HT1080 (cell line): ENCODE measurements at places on chromosomes 11 and 22.

GRCh38 chr11:100831929-100832494 lies 144.9 kb downstream of the ARHGAP42 start:
- no peak for DNase-seq

GRCh38 chr11:68941324-68942094 lies 37.8 kb downstream of the IGHMBP2 start:
- no peak for DNase-seq

GRCh38 chr11:62242021-62242420 lies at the start of gene SCGB1D2:
Gene SCGB1D2 (plus strand): TSS chr11:62242239. CDS start chr11:62242308, 69 bp downstream.
- DNase-seq = no peak

DNA sequence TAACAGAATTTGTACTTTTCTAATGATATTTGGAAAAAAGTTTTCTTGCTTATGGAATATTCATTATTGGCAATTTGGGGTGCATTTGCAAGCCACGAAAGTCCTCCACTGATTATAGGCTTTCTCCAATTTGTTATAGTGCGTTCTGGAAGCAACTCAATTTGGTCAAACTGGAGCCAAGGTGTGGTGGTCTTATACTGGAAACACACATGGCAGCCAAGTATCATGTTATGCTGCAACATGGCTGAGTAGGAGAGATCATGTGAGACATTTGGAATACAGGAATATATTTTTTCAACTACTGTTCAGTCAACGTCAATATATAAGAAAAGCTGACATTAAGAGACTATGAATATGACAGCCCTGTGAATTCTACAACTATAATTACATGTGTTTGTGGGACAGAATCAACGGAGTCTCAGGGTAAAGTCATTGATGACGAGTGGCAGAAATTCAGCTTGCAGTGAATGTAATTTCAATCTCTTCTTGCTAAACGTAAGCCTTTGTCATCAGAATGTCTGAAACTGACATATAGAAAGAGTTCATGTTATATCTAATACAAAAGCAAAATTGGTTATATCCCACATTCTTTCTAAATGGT lies 83.8 kb upstream of the FIBIN start:
- no peak for DNase-seq

- DNase-seq = peak; percentile 84
Measured at GRCh38 chr11:68038718-68039525, at the start of gene TCIRG1. Gene TCIRG1 (plus strand): TSS chr11:68039025. CDS start chr11:68041272, 2,247 bp downstream.

- no peak for DNase-seq
Measured at GRCh38 chr22:44839061-44839460, 86.7 kb downstream of the ARHGAP8 start.

DNA sequence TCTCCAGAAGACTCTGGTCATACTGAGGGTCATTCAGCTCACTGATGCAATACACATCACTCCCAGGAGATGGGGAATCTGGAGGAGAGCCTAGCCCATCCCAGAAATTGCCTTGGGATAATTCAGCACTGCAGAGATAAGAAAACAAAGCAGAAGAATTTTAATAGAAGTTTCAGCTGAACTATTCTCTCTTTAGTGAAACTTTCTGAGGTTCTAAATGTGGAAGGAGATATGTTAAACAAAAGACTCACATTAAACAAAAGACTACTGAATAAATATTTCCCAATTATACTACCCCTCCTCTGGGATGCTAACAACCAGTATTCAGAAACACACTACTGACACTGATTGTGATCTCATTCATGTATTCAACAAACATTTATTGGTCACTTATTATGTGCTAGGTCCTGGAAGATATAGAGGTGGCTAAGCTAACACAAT lies 47.8 kb downstream of the C2CD3 start:
- DNase-seq = no peak

GRCh38 chr22:37077802-37078448 lies 26.4 kb downstream of the KCTD17 start:
- peak; percentile 32 for DNase-seq

DNA sequence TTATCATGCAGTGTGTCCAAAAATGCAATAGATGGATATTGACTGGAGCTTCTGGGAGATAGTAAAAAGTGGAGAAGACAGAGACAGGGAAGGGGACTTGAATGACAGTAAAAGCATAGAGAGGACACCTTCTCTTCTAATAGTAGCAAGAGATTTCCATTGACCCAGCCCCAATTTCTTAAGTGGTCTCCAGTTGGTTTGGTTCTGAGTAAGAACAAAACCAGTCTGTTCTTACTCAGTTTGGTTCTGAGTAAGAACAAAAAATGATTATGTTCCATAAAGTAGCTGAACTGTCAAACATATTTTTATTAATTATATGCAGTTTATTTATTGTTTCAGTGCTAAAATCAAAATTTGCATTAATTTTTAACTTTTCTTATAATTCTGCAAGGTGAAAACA lies 316.8 kb upstream of the MPPED2 start:
- DNase-seq = no peak
